Progenitor cell of endocrine pancreas (in vitro differentiated cells): ENCODE measurements at places on chromosomes 5 and 9. TPM values are rescaled to one million over a fixed set of nuclear protein-coding genes. Genes with fewer than 3 reads are reported as not detected.

PCDHGC4 gene
- 3.0 and 3.8 TPM in 2 replicates for total RNA-seq

GRCh38 chr9:33104401-33104800 is 27.9 kb upstream of the SMU1 start:
- H3K36me3 ChIP-seq, result no peaks in the 10 kb centered on the region
- no peaks in the 10 kb centered on the region for H3K27me3 ChIP-seq
- H3K4me3 ChIP-seq, result no peak overlapping the region
- no peak for DNase-seq
- H3K4me1 ChIP-seq, result no peaks in the 10 kb centered on the region
- H3K27ac ChIP-seq, result no peak overlapping the region

SGCD gene
- total RNA-seq, result 5.5 and 5.9 TPM in 2 replicates

DNA sequence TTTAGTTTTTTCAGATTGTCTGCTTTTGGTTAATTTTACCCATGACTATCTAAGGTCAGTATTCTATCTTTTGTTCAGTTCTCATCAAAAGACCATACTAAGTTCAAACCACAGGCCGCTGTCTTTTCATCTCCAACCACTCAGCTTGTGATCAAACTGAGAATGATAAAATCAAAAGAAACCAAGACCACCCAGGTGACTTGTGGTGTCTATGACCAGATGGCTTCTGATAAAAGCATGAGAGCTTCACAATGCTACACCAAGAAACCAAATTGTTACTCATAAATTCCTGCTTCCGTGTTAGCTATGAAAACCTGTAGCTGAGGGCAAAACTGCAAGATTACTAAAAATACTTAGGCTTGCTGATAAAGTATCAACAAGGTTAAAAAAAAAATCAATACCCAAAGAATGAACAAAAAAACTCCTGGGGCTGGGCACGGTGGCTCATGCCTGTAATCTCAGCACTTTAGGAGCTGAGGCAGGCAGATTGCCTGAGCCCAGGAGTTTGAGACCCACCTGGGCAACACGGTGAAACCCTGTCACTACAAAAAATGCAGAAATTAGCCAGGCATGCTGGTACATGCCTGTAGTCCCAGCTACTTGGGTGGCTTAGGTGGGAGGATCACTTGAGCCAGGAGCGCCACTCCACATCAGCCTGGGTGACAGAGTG is 25.8 kb upstream of the GPX8 start:
- DNase-seq, result no peak
- no peaks in the 10 kb centered on the region for H3K36me3 ChIP-seq
- no peak overlapping the region for H3K4me3 ChIP-seq

DNA sequence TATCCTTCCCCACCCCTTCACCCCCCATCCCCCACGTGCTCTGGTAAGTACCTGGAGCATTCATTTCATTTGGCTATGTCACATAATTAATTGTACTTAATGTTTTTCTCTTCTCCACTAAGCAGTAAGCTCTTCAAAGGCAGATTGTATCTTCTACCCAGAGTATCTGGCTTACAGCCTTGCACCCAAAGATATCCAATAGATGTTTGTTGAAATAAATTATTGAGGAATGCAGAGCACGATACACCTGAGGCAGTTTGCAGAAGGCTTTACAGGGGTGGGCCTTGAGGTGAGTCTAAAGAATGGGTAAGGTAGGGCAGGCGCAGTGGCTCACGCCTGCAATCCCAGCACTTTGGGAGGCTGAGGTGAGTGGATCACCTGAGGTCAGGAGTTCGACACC is 2.5 kb upstream of the SOWAHA start:
- DNase-seq, result no peak
- H3K4me3 ChIP-seq, result no peak overlapping the region
- no peaks in the 10 kb centered on the region for H3K36me3 ChIP-seq

GRCh38 chr9:33354651-33355211 is 47.6 kb downstream of the AQP7 start:
- no peak for DNase-seq
- no peaks in the 10 kb centered on the region for H3K27me3 ChIP-seq
- peaks cover 14% of the 10 kb centered on the region for H3K36me3 ChIP-seq
- H3K4me3 ChIP-seq, result no peak overlapping the region

DAPK1 gene
- total RNA-seq, result 202 and 228 TPM in 2 replicates

DNA sequence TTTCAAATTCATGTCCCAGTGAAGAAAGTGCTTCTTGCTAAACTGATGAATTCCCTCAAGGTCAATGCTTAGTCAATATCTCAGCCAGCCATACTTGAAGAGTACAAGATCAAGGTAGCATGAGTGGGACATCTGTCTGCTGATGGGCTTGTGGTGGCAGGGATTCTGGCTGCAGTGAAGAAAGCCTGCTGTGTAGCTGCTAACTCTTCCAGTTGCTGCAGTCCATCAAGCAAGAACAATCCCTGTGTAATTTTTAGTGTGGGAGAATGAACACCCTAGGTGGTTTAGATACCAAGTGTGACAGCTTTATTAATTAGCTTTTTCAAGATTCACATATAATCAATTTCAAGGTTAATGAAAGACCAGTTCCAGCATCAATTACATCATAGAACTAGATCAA is 443.9 kb downstream of the TAF11L14 start:
- DNase-seq, result no peak
- H3K27me3 ChIP-seq, result no peaks in the 10 kb centered on the region
- no peak overlapping the region for H3K27ac ChIP-seq
- no peaks in the 10 kb centered on the region for H3K4me1 ChIP-seq
- H3K4me3 ChIP-seq, result no peak overlapping the region
- no peaks in the 10 kb centered on the region for H3K36me3 ChIP-seq

GRCh38 chr9:1274334-1274733 is 224.2 kb downstream of the DMRT2 start:
- no peaks in the 10 kb centered on the region for H3K36me3 ChIP-seq
- H3K4me1 ChIP-seq, result peaks cover 6% of the 10 kb centered on the region
- no peak for DNase-seq

DNA sequence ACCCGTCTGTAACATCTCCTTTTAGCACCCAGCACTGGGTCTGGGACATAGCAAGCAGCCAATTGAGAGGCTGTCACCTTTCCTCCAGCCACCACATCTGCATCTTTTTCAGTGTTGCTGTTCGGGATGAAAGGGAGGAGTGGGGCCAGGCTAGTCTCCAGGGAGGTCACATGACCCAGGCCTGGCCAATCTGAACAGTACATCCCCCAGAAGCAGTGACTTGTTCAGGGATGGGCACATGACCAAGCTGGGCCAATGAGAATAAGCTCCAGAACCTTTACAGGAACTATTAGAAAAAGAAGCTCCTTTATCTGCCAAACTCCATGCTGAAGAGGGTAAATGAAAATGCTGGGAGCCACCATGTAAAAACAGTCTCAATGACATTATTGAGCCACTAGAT is 359.0 kb downstream of the SLIT3 start:
- H3K27ac ChIP-seq, result no peak overlapping the region
- H3K36me3 ChIP-seq, result no peaks in the 10 kb centered on the region
- H3K4me3 ChIP-seq, result no peak overlapping the region
- peaks cover 6% of the 10 kb centered on the region for H3K4me1 ChIP-seq

ZNF474 gene
- total RNA-seq, result 0.29 and 0.43 TPM in 2 replicates

GRCh38 chr5:131644370-131644769 is 9.3 kb upstream of the RAPGEF6 start:
- H3K4me3 ChIP-seq, result no peak overlapping the region
- peaks cover 8% of the 10 kb centered on the region for H3K36me3 ChIP-seq
- H3K4me1 ChIP-seq, result peaks cover 2% of the 10 kb centered on the region
- H3K27me3 ChIP-seq, result no peaks in the 10 kb centered on the region

ANKRD34B gene
- total RNA-seq, result 0.17 and 0.20 TPM in 2 replicates

- no peak for DNase-seq
- H3K4me3 ChIP-seq, result no peak overlapping the region
- H3K27ac ChIP-seq, result no peak overlapping the region
- H3K36me3 ChIP-seq, result peaks cover 8% of the 10 kb centered on the region
These were observed 81.9 kb upstream of the DHFR start for GRCh38 chr5:80736730-80737129.

DMRT3 gene
- total RNA-seq, result 0.34 and 0.53 TPM in 2 replicates

ACTBL2 gene
- total RNA-seq, result not detected in 2 replicates

SLC6A7 gene
- total RNA-seq, result not detected in 2 replicates

DNA sequence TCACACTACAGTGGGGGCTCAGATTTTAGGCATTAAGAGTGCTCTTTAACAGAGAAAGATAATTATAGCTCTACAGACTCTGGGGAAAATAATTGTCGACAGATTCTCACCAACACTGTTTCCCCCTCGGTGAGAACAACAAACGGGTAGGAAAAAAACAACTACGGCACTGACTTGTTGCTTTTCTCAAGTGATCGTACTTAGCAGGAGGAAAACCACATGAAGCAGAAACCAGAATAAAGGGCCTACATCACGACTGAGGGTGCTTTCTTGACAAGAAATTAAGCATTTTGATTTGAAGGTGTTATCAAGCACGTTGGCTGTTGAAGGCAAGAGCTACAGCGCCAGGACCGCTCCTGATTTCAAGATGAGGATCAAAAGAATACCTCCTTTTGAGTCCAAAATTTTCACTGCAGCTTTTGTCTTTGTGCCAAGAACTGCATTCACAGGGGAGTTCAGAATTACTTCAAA is 27.2 kb upstream of the CER1 start:
- peaks cover 25% of the 10 kb centered on the region for H3K27me3 ChIP-seq
- no peak overlapping the region for H3K4me3 ChIP-seq
- H3K36me3 ChIP-seq, result peaks cover 2% of the 10 kb centered on the region

SPOCK1 gene
- total RNA-seq, result 32.9 and 41.4 TPM in 2 replicates

- no peak overlapping the region for H3K4me3 ChIP-seq
- no peak for DNase-seq
- peaks cover 28% of the 10 kb centered on the region for H3K4me1 ChIP-seq
- peaks cover 12% of the 10 kb centered on the region for H3K36me3 ChIP-seq
- no peak overlapping the region for H3K27ac ChIP-seq
These were observed 60.8 kb downstream of the FOXD1 start for GRCh38 chr5:73387601-73388305.

- H3K27me3 ChIP-seq, result no peaks in the 10 kb centered on the region
- H3K36me3 ChIP-seq, result peaks cover 17% of the 10 kb centered on the region
- no peak overlapping the region for H3K27ac ChIP-seq
- no peak for DNase-seq
These were observed 27.5 kb downstream of the FSD1L start for GRCh38 chr9:105475302-105475701.

SMC5 gene
- total RNA-seq, result 39.6 and 42.8 TPM in 2 replicates

GRCh38 chr5:21895766-21896350 is 957.3 kb downstream of the CDH12 start:
- no peaks in the 10 kb centered on the region for H3K36me3 ChIP-seq
- no peak overlapping the region for H3K27ac ChIP-seq
- no peaks in the 10 kb centered on the region for H3K27me3 ChIP-seq
- peaks cover 1% of the 10 kb centered on the region for H3K4me1 ChIP-seq
- no peak overlapping the region for H3K4me3 ChIP-seq

- no peak overlapping the region for H3K4me3 ChIP-seq
- H3K4me1 ChIP-seq, result peaks cover 13% of the 10 kb centered on the region
- peaks cover 3% of the 10 kb centered on the region for H3K36me3 ChIP-seq
- H3K27ac ChIP-seq, result no peak overlapping the region
- no peak for DNase-seq
These were observed 9.1 kb downstream of the ANGPTL2 start for GRCh38 chr9:127113191-127113972.

DNA sequence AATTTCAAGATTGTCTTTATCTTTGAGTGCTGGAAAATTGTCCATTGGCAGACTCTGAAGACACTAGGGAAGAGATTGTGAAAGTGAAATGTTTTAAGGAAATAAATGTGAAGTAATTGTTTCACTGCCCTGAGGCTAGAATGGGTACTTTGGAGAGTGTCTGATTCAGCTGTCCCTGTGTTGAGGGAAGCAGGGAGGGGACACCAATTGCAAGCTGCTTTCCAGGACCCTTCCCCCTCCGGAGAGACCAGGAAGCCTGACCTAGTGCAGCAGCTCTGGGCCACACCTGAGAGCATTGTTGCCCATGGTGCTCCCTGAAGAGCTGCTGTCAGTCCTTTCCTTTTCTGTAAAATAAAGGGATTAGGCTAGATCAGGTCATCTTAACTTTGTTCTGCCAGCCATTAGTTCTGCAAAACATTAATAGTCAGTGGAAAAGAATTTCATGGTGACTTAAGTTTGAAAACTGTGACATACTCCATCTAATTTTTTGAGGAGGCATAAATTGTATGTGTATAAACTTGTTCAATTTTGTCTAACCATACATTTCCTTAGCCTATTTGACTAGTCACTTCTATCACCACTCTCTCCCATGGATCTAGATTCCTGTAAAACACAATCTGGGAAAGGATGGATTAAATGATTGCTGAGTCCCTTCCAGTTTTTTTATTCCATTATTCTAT is 18.8 kb downstream of the MAP1B start:
- no peaks in the 10 kb centered on the region for H3K27me3 ChIP-seq
- DNase-seq, result no peak
- no peak overlapping the region for H3K27ac ChIP-seq
- no peak overlapping the region for H3K4me3 ChIP-seq

DNA sequence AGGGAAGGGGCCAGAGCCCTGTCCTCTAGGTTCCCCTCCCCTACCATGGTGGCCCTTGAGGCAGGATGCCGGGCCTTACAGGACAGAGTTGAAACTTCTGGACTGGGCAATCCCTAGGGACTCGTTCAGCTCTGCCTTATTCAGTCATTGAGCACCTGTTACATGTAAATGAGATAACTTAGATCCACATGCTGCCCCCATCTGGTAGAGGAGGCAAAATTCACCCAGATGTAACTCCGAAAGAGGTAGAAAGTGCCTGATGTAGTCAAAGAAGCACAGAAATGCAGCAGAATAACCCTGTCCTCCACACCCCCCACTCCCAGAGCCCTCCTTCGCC is 1.5 kb downstream of the GGTA1 start:
- no peak overlapping the region for H3K27ac ChIP-seq
- peaks cover 66% of the 10 kb centered on the region for H3K27me3 ChIP-seq
- H3K36me3 ChIP-seq, result no peaks in the 10 kb centered on the region
- H3K4me1 ChIP-seq, result peaks cover 13% of the 10 kb centered on the region

FOXD4L3 gene
- total RNA-seq, result 0.36 and 0.44 TPM in 2 replicates

FANCC gene
- total RNA-seq, result 28.5 and 28.9 TPM in 2 replicates

OGN gene
- not detected in 2 replicates for total RNA-seq

ABO gene
- total RNA-seq, result 9.3 and 10.3 TPM in 2 replicates

DNA sequence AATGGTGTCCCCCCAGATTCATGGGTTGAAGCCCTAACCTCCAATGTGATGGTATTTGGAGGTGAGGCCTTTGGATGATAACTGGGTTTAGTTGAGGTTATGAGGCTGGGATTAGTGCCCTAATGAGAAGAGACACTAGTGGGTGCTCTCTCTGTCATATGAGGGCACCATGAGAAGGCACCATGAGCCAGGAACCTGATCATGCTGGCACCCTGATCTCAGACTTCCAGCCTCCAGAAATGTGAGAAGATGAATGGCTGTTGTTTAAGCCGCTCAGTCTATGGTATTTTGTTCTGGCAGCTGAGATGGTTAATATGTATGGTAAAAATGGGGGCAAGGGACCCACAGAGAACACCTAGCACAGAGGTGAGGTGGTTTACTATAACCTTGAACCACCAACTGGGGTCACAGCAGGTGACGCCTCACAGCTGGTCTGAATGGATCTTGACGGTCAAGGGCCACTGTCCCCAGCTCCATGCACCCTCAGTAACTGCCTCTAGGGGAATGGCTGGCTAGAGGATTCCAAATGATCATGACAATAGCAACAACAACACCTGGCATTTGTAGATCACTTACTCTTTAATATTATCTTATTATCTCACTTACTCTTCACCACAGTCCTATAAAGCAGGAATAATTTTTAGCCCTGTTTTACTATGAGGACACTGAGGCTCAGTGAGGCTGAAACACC is 57.1 kb downstream of the FOXI1 start:
- no peaks in the 10 kb centered on the region for H3K36me3 ChIP-seq
- no peaks in the 10 kb centered on the region for H3K27me3 ChIP-seq
- no peaks in the 10 kb centered on the region for H3K4me1 ChIP-seq
- no peak overlapping the region for H3K27ac ChIP-seq
- no peak overlapping the region for H3K4me3 ChIP-seq
